ENCODE measurements at places on chromosomes 3 and 15.

DNA sequence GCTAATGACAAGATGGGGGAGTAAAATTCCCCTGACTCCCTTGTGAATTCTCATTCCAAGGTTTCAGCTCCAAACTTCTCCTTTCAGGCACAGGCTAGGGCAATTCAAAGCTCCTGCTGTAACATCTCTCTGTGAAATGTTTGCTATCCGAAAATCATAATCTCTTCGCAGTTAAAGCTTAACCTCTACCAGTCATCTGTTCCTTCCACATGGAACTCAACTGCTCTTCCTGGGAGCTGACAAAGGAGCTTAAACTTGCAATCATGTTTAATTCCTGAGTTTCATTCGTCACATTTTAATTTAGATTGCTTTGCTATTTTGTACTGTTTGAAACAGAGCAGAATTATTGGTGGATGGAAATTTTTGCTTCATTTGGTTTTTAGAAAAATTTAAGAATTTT lies 328.6 kb downstream of the AGBL1 start:
- no peak for DNase-seq

DNA sequence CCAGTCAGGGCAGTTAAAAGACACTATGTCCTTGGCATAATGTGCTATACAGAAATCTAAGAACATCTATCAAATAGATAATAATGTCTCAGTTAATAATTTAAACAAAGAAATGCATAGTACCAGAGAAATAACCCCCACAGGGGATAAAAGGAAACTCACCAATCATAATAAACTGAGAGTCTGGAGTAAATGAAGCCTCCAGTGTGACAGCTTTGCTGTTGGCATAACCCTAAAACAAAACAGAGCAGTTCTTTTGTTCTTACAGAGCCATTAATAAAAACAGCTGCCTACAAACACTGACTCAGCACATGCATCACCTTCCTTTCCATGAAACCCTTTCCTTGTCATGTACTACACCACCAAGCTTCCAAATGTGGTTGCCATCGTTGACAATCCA lies 13.5 kb downstream of the PPM1M start:
- DNase-seq, result no peak

- DNase-seq, result no peak
These were observed 339 bp downstream of the AMT start for GRCh38 chr3:49421890-49422378.

GRCh38 chr3:128709506-128710210 lies 16.3 kb upstream of the RAB7A start:
- no peak for DNase-seq

- no peak for DNase-seq
These were observed 6.6 kb downstream of the CDCP1 start for GRCh38 chr3:45139372-45140140.

GRCh38 chr15:73240866-73241499 lies 127.8 kb downstream of the HCN4 start:
- DNase-seq, result peak; percentile 47

GRCh38 chr15:91884606-91885005 lies 31.1 kb downstream of the SLCO3A1 start:
- DNase-seq, result no peak

DNA sequence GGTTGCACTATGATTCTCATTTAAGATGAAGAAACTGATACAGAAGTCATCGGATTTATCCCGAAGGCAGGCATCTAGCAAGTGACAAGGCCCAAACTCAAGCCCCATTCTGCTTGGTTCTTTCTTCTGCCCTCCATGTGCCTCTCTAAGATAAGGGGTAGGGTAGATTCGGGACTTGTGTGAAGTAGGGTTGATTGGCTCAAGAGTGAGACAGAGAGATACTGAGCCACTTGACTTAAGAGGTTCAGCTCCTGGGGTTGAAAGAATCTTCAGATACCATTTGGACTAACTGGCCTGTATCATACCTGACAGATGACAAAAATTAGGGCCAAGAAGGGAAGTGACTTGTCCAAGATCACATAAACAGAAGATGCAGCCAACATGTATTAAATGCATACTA lies 891 bp downstream of the RFT1 start:
- DNase-seq, result no peak

DNA sequence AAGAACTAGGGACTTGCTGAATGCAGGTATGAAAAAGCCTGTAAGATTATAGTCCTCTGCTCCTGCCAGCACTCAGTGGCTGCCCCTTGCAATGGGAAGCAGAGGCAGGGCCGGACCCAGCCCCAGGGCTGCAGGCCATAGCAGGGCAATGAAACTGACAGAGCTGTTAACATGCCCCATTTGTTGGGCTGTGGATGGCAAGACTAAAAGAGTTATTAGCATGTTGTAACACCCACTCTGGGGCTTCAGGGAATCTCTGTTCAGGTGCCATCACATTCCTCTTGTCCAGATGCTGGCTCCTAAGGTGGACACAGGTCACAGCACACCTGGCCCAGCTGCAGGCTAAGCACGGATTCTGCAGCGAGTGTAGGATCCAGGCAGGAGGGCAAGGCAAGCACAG lies 7.4 kb upstream of the OR5H2 start:
- DNase-seq, result no peak

- DNase-seq, result no peak
These were observed 237.1 kb downstream of the RYR3 start for GRCh38 chr15:33547876-33548275.

GRCh38 chr3:16503191-16503776 lies 10.2 kb downstream of the RFTN1 start:
- DNase-seq, result no peak

- no peak for DNase-seq
These were observed 13.4 kb downstream of the TMEM207 start for GRCh38 chr3:190436331-190436730.

GRCh38 chr3:37812499-37812896 lies 49.2 kb upstream of the CTDSPL start:
- DNase-seq, result no peak

DNA sequence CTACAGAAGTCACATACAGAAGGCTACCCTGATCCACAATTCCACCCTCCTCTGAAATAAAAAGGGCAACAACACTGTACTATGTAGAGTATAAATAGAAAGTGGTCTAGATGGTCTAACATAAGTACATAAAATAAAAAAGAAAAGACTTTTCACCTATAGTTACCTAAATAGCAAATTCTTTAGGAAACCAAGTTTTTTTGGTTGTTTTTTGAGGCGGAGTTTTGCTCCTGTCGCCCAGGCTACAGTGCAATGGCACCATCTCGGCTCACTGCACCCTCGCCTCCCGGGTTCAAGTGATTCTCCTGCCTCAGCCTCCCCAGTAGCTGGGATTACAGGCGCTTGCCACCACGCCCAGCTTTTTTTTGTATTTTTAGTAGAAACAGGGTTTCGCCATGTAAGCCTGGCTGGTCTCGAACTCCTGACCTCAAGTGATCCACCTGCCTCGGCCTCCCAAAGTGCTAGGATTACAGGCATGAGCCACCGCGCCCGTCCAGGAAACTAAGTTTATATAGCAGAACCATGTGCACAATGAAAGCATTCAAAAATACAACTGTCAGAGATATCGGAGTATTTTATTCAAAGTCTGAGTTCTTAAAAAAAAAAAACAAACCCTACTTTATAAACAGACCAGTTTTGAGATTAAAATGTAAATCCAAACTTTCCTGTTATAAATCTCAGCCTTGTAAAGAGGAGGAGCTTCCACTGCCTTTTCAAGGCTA lies 1.7 kb downstream of the SIN3A start:
- DNase-seq, result no peak

GRCh38 chr3:43372809-43373559 lies 86.6 kb downstream of the SNRK start:
- no peak for DNase-seq

GRCh38 chr3:134644731-134645514 lies 5.9 kb downstream of the KY start:
- DNase-seq, result no peak

- no peak for DNase-seq
These were observed 3.7 kb downstream of the KPNA1 start for GRCh38 chr3:122510878-122511535.

GRCh38 chr15:100726421-100727190 lies 124.2 kb downstream of the ASB7 start:
- DNase-seq, result no peak

- DNase-seq, result no peak
These were observed 26.6 kb upstream of the TRIM42 start for GRCh38 chr3:140651287-140651686.
